ENCODE measurements at places on chromosomes 2 and 18. TPM values are rescaled to one million over a fixed set of nuclear protein-coding genes. Genes with fewer than 3 reads are reported as not detected.
A peak's percentile ranks its signal among the peaks of the same experiment; 100 is the strongest.

GRCh38 chr2:6654279-6654678 is 211.4 kb downstream of the CMPK2 start:
- no peak overlapping the region for H3K4me3 ChIP-seq
- H3K27me3 ChIP-seq, result no peaks in the 10 kb centered on the region
- DNase-seq, result no peak
- H3K4me1 ChIP-seq, result peaks cover 12% of the 10 kb centered on the region
- H3K36me3 ChIP-seq, result no peaks in the 10 kb centered on the region
- H3K27ac ChIP-seq, result no peak overlapping the region

DNA sequence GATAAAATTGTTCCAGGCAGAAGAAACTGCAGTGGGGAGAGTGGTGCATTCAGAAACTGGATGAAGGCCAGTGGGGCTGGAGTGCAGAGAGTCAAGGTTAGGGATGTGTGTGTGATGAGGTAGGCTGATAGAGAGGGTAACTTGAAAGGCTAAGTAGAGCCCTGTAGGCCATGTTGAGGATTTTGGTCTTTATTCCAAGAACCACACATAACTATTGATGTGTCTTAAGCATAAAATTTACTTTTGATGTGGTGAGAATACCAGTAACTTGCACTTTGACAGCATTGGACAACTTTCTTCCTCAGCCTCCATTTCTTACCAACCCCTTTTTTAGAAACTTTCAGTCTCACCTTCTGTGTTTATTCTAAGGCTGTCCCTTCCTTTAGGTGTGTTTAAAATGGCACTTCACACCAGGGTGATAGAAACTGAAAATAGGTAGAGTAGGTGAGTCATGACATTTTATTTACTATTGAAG is 22.6 kb downstream of the MTX2 start:
- H3K27ac ChIP-seq, result no peak overlapping the region
- H3K36me3 ChIP-seq, result no peaks in the 10 kb centered on the region
- H3K4me3 ChIP-seq, result no peak overlapping the region
- no peak for DNase-seq

- no peaks in the 10 kb centered on the region for H3K36me3 ChIP-seq
- no peak overlapping the region for H3K27ac ChIP-seq
- DNase-seq, result no peak
- H3K4me3 ChIP-seq, result no peak overlapping the region
- H3K4me1 ChIP-seq, result no peaks in the 10 kb centered on the region
Measured at GRCh38 chr2:189293164-189293563, 113.6 kb upstream of the COL5A2 start.

DNA sequence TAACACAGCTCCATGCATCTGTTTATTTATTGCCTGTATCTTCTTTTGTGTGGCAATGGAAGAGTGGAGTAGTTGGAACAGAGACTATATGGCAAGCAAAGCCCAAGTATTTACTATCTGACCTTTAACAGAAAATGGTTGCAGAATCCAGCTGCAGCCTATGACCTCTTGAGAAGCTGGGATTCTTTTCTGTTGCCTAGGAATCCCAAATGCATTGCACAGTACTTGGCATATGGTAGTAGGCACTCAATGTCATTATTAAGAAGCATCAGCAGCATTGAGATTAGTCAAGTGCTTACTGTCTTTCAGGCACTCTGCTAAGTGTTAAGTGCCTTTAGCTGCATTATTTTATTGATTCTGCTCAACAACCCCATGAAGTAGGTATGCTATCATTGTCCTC is 331.6 kb downstream of the CCDC85A start:
- no peaks in the 10 kb centered on the region for H3K4me1 ChIP-seq
- no peak overlapping the region for H3K27ac ChIP-seq
- no peak overlapping the region for H3K4me3 ChIP-seq
- no peak for DNase-seq

DNA sequence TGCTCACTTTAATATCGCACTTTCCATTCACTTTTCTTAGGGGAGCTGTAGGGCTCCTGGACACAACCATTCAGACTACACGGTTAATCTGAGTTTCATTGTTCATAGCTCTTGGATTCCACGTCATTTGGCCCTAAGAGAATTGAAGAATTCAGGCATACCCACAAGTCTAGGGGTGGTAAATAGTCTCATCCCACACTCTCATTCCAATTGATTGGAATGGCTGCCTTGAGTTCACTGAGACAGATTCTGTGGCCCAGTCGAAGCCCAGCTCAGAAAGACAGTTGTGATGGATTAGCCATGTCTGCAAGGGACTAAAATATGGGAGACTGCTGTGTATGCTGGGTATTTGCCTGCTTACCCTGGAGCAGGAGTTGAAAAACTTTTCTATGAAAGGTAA is 124.6 kb downstream of the TFCP2L1 start:
- no peak for DNase-seq
- H3K36me3 ChIP-seq, result no peaks in the 10 kb centered on the region
- H3K4me1 ChIP-seq, result no peaks in the 10 kb centered on the region
- no peaks in the 10 kb centered on the region for H3K27me3 ChIP-seq
- H3K4me3 ChIP-seq, result no peak overlapping the region

DNA sequence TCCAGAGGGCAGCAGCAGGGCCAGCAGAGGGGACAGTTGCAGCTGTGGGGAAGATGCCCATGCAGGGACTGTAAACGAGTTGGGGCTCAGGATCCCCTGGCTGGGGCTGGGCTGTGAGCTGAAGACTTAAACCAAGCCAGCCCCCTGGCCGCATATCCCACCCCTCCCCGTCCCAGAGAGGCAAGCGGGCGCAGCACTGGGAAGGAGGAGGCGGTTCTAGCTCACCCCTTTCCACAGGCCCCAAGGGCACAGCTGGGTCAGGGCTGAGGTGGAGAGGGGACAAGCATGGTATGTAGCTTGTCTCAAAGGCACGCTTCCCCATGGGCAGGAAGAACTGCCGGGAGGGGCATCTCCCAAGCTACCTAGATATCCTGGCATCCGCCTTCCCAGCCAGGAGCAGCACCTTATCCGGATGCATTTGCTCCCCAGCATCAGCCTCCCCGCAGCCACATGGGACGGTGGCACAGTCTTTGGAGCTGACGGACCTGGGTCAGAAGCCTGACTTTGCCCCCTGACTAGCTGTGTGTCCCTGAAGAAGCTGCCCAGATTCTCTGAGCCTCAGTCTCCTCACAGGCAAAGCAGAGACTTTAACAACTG is 75.9 kb downstream of the TFCP2L1 start:
- no peak overlapping the region for H3K4me3 ChIP-seq
- no peaks in the 10 kb centered on the region for H3K27me3 ChIP-seq
- H3K36me3 ChIP-seq, result no peaks in the 10 kb centered on the region
- H3K4me1 ChIP-seq, result no peaks in the 10 kb centered on the region

DNA sequence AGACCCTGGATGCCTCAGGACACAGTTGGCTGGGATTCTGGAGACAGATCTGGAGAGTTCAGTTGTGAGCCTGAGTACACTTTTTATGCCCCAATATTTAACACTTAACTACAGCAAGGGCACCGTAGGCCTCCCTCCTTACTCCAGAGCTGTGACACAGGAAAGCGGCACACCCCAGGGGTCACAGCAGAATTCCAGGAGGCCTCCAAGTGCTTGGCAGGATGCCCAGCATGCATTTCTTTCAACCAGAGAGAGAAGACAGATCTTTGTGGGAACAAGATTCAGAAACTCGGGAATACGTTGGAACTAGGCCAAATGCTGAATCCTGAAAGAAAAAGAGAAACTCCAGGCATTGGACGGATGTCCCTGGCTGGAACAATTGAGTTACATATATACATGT is 199.2 kb upstream of the NT5C1B start:
- DNase-seq, result peak; percentile 42
- no peak overlapping the region for H3K4me3 ChIP-seq
- H3K36me3 ChIP-seq, result no peaks in the 10 kb centered on the region
- peaks cover 15% of the 10 kb centered on the region for H3K4me1 ChIP-seq
- H3K27me3 ChIP-seq, result no peaks in the 10 kb centered on the region

DNA sequence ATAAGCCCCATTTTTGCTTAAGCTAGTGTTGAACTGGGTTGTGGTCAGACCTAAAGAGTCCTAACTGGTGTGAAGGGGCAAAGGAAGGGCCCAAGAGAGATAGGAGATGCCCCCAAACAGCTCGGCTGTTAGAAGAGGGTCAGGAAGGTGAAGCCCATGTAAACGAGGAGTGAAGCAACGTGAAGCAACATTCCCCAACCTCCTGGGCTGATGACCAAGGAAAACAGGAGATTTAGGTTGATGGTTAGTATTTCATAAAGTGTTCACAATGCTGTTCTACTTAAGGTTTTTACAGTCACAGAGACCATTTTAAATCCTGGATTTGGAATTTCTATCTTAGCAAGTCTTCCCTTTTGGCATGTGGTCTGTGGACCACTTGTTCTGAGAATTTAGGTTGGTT is 144.0 kb upstream of the SERPINE2 start:
- H3K4me3 ChIP-seq, result no peak overlapping the region
- H3K27ac ChIP-seq, result no peak overlapping the region
- no peaks in the 10 kb centered on the region for H3K27me3 ChIP-seq

- DNase-seq, result no peak
- no peak overlapping the region for H3K4me3 ChIP-seq
- no peaks in the 10 kb centered on the region for H3K36me3 ChIP-seq
- peaks cover 2% of the 10 kb centered on the region for H3K27me3 ChIP-seq
- H3K27ac ChIP-seq, result no peak overlapping the region
Measured at GRCh38 chr2:127014224-127014623, 92.7 kb downstream of the BIN1 start.

GRCh38 chr2:230226051-230226551 is 565 bp downstream of the SP140 start:
- H3K4me3 ChIP-seq, result no peak overlapping the region
- no peak for DNase-seq
- H3K27me3 ChIP-seq, result no peaks in the 10 kb centered on the region
- H3K4me1 ChIP-seq, result no peaks in the 10 kb centered on the region

DNA sequence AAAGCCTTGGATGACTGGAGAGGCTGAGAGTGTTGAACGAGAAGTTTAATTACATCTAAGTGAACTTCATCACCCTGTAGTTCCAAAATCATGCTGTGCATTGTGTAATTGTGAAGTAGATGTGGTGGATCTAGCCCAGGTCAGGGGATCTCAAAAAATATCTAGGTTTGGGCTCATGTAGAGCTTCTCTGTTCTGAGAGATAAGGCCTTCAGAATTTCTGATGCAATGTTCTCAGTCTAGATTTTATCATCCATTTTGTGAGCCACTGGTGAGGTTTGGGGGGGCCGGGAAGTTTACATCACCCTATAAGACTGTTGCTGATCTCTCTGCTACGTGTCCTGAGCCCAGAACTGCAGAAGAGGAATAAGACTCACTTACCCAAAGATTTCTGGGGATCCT is 719.4 kb downstream of the SOCS6 start:
- H3K36me3 ChIP-seq, result no peaks in the 10 kb centered on the region
- no peak for DNase-seq
- no peaks in the 10 kb centered on the region for H3K4me1 ChIP-seq
- no peak overlapping the region for H3K27ac ChIP-seq

DNA sequence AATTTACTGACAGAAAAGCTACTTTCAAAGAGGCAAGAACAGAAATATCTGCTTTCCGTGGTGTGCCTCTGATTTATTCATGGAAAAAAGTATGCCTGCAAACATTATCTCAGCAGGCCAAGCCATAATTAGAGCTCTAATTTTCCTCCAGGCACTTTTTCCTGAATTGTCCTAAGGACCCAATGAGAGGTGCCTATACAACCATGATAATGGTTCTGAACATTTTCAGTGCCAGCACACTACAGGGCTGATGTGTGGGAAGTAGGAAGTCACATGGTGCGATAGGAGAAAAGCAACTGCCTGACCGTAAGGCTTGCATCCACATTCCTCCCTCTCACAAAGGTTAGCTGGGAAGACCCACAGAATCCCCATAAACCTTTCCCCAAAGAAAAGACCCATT is 45.9 kb upstream of the EGR4 start:
- H3K36me3 ChIP-seq, result no peaks in the 10 kb centered on the region
- H3K4me3 ChIP-seq, result no peak overlapping the region
- no peaks in the 10 kb centered on the region for H3K4me1 ChIP-seq
- no peak for DNase-seq
- no peaks in the 10 kb centered on the region for H3K27me3 ChIP-seq

DNA sequence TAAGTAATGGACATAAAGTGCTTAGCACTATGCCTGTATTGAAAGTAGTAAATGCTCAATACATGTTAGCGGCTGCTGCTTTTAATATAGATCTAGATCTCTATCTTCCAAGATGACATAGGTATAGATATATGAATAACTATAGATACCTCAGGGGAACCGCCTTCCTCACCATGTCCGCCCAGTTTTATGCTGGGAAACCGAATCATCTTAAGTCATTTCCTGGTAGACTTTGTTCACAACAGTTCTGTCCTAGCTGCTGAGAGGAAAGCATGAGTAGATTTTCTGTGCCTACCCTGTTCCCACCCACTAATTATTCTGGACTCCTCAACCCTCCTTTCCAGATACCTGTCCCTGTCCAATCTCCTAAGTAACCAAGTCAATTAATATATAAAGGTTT is 21.6 kb upstream of the ITM2C start:
- DNase-seq, result no peak
- no peaks in the 10 kb centered on the region for H3K4me1 ChIP-seq
- H3K4me3 ChIP-seq, result no peak overlapping the region
- H3K27me3 ChIP-seq, result peaks cover 7% of the 10 kb centered on the region
- no peak overlapping the region for H3K27ac ChIP-seq

- DNase-seq, result no peak
- H3K4me1 ChIP-seq, result peaks cover 19% of the 10 kb centered on the region
- no peak overlapping the region for H3K4me3 ChIP-seq
Measured at GRCh38 chr2:217875138-217875537, 127.7 kb downstream of the TNS1 start.

DNA sequence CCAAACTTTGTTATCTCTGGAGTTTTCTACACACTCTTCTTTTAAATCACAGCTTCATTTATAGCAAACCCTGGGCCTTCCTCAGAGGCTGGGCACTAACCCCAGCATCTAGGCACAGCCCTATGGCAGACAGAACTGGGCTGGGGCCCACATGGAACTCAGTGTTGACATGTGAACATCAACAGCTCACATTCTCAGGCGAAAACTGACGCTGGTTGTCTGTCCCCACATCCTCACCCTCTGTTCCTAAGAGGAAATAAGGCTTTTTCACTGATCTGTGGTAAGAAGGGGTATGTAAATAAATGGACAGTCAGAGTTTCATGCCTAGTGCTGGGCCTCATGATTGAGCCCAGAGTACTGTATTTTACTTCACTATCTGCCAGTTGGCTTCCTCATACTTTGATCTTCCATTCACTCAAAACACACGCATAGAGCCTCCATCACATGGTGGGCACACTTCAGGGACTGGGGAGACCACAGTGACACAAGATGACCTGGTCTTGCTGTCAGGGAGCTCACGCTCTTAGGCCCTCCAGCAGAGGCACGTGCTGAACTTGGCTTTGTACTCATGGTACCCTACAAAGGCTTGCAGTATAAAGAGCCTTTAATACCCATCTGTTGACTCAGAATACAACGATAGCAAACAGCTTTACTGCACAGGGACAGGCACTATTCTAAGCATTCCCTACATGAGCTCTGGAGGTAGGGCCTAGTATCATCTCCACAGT is 43.0 kb downstream of the EFEMP1 start:
- DNase-seq, result no peak
- H3K4me1 ChIP-seq, result no peaks in the 10 kb centered on the region
- no peak overlapping the region for H3K27ac ChIP-seq
- H3K36me3 ChIP-seq, result no peaks in the 10 kb centered on the region
- H3K4me3 ChIP-seq, result no peak overlapping the region

The FEV gene
- not detected for total RNA-seq

The CHRND gene
- 300 TPM for total RNA-seq

The TXNDC2 gene
- not detected for total RNA-seq

All from psoas muscle (tissue), 8 donors.